NCI-H69 (cell line): ENCODE measurements at places on chromosomes 2 and 18.
A peak's percentile ranks its signal among the peaks of the same experiment; 100 is the strongest.

DNA sequence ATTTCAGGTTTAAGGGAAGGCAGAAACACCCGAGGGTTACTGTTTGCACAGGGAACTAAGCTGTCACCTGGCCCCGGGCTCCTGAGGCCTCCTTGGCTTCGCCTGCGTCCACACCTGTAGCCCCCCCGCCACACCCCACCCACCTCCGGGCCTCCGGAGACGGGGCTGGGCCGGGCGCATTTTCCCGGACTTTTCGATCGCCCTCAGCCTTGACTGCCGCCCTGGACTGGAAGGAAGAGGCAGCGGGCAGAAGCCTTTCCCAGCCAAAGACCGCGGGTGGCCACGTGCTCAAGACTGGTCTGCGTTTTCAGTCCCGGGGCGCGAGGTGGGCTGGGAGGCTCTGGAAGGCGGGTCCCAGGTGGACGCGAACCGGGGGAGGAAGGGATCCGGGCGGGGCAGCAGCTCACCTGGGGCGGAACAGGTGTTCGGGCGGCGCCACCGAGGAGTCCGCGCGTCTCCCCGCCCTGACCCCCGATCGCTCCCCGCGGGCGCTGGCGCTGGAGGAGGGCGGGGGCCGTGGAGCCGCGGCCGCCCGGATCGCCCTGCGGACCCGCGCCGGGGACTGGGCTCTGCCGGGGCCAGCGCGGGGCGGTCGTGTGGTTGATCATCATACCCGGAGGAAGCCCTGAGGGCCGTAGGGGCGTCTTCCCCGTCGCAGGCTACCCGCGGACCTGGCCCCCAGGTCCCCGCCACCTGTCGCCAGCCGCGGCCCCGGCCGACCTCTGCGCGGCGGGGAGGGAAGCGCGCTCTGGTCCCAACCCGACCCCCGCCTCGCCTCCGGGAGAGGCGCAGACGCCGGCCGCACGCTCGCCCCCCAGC, 3.2 kb downstream of the ID2 start:
- DNase-seq = peak; percentile 92

DNA sequence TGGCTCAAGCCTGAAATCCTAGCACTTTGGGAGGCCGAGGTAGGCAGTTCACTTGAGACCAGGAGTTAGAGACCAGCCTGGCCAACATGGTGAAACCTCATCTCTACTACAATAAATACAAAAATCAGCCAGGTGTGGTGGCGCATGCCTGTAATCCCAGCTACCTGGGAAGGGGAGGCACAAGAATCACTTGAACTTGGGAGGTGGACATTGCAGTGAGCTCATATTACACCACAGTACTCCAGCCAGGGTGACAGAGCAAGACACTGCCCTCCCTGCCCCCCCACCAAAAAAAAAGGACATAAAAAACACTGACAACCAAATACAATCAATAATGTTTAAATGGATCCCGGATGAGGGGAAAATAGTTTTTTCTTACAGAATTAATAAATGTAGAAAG, 7.8 kb downstream of the TIA1 start:
- no peak for DNase-seq

- DNase-seq = peak; percentile 0
These were observed 1085.3 kb upstream of the CNTNAP5 start for GRCh38 chr2:122939796-122940195.

GRCh38 chr2:219985017-219985416, 357.6 kb downstream of the SLC4A3 start:
- DNase-seq = no peak

- no peak for DNase-seq
These were observed 111.9 kb downstream of the PDCL3 start for GRCh38 chr2:100674666-100675065.

DNA sequence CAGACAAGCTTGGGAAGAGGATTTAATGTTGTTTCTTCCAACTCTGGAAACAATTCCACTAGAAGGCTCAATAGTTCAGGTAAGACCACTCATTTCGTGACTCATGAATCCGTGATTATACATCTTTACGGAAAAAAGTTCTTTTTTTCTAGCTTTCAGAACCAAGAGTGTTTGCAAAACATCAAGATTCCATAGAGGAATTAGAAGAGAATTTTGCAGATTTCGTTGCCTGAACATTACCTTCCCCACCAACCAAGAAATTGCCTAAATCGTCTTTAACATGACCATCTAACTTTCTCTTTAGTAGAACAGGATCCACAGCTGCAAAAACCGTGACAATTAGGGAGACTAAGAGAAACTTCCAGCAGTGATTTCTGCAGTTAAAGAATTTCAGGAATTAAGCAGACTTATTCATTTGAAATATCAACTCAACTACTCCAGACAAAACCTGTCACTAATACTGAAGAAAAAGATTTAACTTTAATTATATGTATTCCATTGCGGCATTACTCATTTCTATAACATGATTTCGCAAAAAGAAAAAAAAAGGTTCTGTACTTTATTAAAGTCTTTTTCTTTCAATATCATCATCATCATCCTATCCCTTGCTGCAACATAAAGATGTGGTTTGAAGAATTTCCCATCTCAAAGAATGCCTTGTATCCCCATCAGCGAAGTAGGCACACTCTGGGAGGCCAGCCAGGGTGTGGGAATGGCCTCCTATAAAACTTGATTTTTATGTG, 1.9 kb upstream of the NAB1 start:
- peak; percentile 27 for DNase-seq

- no peak for DNase-seq
These were observed 82.0 kb downstream of the THADA start for GRCh38 chr2:43513796-43514195.

GRCh38 chr18:12278741-12279682, 24.9 kb downstream of the CIDEA start:
- no peak for DNase-seq

- DNase-seq = peak; percentile 73
These were observed 126.8 kb downstream of the MEIS1 start for GRCh38 chr2:66561645-66562303.

GRCh38 chr18:27202741-27203140, 17.6 kb upstream of the CHST9 start:
- DNase-seq = peak; percentile 88

DNA sequence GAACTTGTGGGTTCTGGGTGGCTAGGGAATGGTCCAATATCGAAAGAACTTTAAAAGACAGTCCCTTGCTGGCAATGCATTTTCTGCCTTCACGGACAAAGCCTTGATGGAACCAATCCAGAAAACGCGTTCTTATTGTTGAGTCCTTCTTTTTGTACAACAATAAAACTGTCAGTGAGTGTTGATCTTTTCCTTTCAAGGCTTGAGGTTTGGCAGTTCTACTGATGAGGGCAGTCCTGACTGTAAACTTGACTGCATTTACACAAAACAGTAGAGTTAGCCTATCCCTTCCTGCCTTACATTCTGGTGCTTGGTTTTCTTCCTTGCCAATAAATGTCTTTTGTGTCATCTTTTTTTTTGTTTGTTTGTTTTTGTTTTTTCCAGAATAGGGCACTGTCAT, 2.5 kb upstream of the UGT1A7 start:
- no peak for DNase-seq

GRCh38 chr2:237242091-237242536, 156.4 kb downstream of the COPS8 start:
- DNase-seq = no peak

- no peak for DNase-seq
These were observed 14.1 kb upstream of the ACKR3 start for GRCh38 chr2:236555481-236555880.

GRCh38 chr18:8673256-8674209, 31.8 kb upstream of the MTCL1 start:
- DNase-seq = peak; percentile 73

DNA sequence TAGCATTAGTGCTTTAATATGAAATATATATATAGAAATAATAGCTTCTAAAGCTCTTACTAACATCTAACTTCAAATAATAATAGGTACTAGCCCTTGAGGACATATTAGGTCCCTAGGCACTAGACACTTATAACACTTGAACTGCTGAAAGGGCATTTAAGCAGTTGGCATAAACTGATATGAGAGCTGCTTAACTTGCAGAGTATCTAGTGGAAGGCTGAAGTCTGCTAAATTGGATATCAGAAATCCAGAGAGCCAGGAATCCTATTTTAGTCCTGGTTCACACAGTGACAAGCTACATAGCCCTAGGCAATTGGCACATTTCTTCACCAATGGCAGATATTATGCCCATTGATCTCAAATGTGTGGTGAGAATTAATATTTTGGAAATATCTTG, 326.9 kb upstream of the UBE2E3 start:
- DNase-seq = peak; percentile 29

DNA sequence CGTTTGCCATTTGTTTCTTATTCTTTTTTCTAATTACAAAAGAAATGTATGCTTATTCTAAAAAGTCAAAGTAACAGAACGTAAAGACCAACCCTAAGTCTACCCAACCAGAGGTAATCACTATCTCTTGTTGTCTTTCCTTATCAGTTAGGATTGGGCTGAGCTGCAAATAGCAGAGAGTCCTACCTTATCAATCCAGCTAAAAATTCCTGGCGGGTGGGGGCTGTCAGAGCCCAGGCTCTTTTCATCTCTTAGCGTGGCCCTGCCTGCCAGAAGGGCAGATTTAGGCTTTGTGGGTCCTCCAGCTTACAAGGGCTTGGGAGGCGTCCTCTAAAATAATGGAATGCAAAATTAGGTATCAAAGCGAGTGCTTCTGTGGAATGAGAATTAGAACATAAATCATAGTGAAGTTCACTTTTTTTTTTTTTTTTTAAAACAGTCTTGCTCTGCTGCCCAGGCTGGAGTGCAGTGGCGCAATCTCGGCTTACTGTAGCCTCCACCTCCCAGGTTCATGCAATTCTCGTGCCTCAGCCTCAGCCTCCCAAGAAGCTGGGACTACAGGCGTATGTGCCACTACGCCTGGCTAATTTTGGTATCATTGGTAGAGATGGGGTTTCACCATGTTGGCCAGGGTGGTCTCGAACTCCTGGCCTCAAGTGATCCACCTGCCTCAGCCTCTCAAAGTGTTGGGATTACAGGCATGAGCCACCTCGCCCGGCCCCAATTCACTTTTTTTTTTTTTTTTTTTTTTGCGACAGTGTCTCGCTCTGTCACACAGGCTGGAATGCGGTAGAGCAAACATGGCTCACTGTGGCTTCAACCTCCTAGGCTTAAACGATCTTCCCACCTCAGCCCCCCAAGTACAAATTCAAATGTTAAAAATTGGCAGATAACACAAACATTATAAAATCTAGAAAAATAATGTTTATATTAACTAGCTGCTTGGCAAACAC, 57.4 kb upstream of the B3GNT7 start:
- DNase-seq = no peak

- no peak for DNase-seq
These were observed 101.6 kb upstream of the DLX2 start for GRCh38 chr2:172204309-172204708.

DNA sequence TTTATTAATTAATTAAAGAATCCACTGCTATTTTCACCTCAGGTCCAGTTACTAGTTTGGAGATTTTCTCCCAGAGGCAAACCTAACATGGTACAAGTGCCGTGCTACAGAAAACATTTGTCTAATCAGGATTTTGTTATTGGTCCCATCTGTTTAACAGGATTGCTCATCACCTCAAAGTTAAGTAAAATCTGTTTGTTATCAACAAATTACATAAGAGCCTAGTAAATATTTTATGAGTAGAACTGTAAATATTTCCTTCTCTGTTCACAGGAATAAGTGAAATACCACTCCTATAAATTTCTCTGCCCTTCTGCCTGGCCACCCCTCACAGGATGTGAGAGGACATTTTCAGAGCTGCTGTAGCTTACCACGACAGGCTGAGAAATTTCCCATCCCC, 200.2 kb downstream of the RAD51AP2 start:
- DNase-seq = no peak

GRCh38 chr2:185676316-185676715, 62.3 kb upstream of the FSIP2 start:
- peak; percentile 56 for DNase-seq

- no peak for DNase-seq
These were observed 3.8 kb downstream of the PROM2 start for GRCh38 chr2:95278051-95278471.

DNA sequence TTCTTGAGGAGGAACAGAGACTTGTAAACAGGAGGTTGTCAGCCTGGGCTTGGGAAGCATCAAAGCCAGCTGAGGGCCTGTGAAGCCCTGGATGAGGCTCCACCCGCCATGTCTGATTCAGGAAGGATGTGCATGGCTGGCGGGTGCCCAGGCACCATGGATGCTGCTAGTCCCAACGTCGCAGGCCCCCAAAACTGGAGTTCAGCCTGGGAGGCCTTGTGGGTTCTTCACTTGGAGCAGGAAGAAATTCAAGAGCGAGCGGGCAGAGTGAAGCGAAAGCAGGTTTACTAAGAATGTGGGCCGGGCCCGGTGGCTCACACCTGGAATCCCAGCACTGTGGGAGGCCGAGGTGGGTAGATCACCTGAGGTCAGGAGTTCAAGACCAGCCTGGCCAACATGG, 12.1 kb upstream of the PXDN start:
- DNase-seq = no peak

- DNase-seq = no peak
These were observed 1465.9 kb upstream of the NXPH2 start for GRCh38 chr2:140246058-140246457.

DNA sequence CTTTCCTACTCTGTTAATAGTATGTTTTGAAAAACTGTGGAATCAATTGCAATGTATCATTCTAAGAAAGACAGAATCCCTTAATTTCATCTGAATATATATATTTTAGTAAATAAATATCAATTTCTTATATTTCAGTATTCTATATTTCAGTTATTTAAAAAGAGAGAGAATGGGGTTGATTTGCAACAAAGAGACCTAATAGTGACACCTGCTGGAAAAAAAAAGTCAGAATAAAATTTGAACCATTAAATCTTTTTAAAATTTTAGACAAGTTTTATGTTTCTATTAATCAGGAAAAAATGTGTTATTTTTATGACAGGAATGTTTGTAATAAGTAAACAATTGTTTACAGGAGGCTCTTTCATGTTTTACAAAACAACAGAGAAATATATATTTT, 20.7 kb upstream of the CCNT2 start:
- DNase-seq = peak; percentile 18

DNA sequence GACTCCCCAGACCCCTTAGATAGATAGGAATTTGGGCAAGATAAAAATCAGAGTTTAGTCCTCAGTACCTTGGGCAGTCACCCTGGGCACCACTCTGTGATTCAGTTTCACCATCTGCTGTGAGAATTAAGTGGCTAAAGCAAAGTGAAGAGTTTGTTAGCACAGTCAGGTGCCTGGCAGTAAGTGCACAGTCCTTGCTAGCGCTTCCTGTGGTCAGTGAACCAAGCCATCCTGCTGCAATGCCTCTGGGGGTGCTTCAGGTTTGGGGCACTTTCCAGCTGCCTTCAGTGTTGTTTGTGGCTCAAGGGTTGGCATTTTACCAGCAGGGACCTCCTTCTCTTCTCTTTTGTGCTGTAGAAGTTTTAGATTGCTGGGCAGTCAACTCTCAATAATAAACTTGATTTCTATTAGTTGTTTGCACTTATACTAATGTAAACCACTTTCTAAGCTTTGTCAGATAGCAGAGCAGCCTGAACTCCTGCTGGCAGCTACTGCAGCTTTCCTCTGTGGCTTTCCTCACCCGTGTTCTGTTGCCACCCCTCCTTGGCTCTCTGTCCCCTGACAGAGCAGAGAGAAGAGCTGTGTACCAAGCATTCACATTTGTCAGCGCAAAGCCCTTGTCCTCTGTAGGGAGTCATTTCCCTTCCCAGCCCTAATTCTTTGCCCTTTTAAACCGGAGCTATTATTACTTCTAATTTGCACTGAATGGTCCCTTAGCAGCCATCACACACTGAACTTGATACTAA, 48.4 kb upstream of the RMP24 start:
- DNase-seq = peak; percentile 94

- peak; percentile 65 for DNase-seq
These were observed 468.2 kb upstream of the TNP1 start for GRCh38 chr2:217327953-217328621.
